ENCODE measurements at places on chromosomes 7 and 10.
A peak's percentile ranks its signal among the peaks of the same experiment; 100 is the strongest.

GRCh38 chr7:43042302-43042701 lies 70.1 kb upstream of the HECW1 start:
- DNase-seq: no peak

GRCh38 chr10:4050061-4050460 lies 265.1 kb upstream of the KLF6 start:
- no peak for DNase-seq

DNA sequence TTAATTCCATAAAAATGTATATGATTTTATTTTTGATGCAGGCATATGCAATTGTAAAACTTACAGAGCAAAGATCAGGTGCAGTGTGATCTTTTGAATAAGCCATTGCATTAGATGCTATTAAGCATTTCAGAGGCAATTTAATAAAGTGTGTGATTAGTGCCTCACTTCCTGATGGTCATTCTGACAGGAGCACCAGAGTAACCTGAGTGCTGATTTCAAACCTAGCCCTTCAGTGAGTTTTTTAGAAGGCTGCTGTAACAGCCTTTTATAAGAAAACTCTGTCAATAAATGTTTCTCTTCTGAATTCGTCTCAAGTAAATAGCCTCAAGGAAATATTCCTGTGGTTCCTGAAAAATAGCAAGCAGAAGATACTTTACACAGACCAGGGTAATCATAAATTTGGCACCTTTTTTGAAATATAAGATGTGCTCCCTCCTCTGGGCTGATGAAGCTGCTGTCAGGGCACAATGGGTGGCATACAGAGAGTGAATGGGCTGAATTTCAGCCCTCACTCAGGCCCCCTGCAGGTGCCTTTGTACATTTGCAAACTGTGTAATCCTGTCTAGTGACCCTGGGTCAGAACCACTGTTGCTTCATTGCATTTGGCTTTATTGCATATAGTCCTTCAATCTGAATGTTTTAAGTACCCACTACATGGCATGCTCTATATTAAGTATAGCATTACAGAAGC lies 193.7 kb upstream of the CSTF2T start:
- peak; percentile 15 for DNase-seq

DNA sequence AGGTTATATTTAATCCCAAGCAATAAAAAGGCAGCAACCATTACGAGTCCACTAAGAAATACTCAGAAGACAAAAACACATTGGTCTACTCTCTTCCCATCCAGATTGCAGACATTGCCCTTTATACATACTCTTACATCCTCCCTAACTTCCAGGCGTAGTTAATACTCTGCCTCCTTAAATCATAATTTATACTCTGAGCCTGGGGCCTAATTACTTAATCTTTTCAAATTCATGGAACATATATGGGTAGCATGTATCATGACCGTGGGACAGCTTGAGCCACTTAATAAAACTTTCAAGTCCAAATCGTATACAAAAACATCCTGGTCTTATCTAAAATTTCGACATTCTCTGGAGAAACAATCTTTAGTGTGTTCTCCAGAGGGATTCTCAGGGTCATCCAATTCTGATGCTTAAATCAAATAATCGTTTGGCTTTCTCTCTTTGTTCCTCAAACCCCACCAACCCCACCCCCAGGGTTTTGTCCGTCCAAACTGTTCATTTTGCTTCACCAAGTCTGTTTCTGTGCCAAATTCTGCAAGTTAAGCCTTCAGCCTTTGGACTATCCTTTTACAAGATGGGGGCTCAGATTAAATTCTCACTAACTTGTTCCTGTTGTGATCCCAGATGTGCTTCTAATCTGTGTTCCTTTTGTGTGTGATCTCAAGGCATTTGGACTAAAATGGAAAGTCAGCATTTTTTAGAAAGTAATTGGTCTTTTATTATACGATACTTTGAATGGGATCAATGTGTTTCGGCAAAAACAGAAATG lies 86.4 kb downstream of the ADAM12 start:
- no peak for DNase-seq

- no peak for DNase-seq
These were observed 48.8 kb upstream of the SAMD8 start for GRCh38 chr10:75062506-75063299.

DNA sequence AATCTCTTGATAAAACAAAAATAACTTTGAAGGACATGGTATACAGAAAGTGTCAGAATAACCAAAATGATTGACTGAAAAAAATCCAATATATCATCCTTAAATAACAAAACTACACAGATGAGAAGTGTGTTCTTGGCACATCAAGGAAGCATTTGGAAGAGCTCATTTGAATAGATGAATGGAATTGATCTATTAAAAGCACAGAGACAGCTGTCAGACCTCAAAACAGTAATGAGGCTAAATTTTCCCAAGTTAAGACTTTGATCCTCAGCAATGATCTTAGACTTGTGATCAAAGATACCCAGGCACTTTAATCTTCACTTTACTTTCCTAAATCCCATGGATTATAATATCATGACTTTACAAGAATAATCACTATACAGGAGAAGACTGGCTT lies 395.4 kb upstream of the NFE2L3 start:
- no peak for DNase-seq

GRCh38 chr10:124176349-124177179 lies 83.2 kb upstream of the CHST15 start:
- no peak for DNase-seq

GRCh38 chr7:74718336-74718735 lies 55.5 kb upstream of the NCF1 start:
- DNase-seq: no peak

GRCh38 chr7:157472311-157473050 lies 135.7 kb downstream of the DNAJB6 start:
- no peak for DNase-seq
